Activated CD8-positive, alpha-beta memory T cell treated with anti-CD3 and anti-CD28 coated beads, Interleukin-2, amount 50 U/mL, for 4 hours (primary cell): ENCODE measurements at places on chromosomes 4 and X.

DNA sequence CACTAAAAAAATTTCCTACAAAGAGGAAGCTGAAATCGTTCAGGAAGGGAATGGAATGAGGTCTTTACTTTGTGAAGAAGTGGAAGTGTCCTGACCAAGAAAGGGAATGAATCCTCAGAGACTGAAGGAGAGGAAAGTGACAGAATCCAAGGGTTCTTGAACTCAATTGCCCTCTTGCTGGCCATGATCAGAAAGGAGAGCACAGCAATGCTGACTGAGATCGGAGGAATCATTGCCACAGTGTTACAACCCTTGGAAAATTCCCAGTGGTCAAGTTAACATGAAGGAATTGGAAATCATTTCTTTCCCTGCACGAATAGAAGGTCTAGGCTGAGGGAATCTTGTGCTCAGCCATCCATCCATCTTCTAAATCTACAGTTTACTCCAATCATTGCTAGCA lies 190.0 kb upstream of the NEIL3 start:
- DNase-seq: no peak

DNA sequence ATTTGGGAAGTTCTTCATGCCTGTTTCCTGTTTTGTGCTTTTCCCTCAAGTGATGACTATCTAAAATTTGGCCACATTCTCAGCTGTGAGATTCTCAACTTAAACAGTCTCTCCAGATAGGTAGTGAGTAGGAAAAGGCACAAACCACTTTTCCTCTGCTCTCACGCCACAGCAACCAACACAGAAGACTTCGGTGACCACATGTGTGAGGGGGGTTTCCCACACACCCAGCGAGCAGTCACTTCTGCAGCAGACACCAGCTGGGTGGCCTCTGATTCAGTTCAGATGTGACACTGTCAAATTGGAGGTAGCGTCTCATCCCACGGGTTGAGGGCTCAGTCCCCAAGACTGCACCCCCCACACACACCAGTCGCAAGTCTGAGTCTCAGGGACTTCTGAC lies 25.1 kb upstream of the CLDN34 start:
- peak; percentile 31 for DNase-seq

DNA sequence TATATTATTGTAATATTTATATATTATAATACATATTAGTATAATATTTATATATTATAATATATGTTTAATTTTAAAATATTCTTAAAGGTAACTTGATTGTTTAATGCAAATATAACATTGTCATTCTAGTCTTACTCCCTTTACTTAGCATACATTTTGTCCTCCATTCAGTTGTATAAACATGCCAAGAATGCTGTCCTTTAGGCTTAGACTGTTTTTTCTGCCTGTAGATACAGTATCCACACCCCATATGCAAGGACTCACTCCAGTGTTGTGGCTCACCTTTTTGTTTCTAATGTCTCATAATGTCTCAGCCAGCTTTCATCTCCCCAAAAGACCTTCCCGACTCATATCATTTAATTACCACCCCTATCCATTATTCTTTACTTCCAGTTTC lies 2110.0 kb downstream of the PCDH7 start:
- no peak for DNase-seq

DNA sequence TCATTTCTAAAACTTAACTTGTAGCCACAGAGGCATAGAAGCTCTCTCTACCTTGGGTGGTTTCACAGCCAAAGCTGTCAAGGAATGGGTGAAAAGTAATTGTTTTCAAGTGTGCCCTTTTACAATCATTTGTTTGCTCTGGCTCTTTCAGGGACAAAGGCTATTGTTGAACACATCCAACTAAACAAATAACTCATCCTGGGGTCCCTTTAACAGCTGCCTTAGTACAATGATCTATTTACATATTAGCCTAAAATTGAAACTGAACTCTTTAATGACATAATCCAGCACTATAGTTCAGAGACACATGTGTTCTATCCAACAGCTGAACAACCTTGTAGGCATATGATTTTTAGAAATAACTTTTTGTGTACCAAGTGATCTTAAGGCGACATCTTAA lies 3.7 kb downstream of the HHIP start:
- no peak for DNase-seq

GRCh38 chrX:11375614-11376119 lies 82.5 kb downstream of the AMELX start:
- no peak for DNase-seq

DNA sequence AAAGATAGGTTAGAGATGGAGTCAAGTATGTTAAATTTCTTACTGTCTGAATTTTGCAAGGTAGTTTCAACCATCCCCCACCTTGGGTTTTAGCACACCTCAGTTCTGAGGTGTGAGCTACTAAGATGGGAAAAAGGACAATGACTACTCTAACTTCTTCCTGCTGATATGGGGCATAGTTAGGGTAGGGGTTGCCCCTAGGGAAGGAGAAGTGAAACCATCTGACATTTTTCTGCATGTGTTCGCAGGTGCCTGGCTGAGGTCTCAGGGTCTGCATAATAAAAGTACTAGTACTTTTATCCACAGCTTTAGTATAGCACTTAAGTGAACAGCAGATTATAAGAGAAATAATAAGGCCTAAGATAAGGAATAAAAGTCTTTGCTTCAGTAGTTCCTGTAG lies 129.5 kb upstream of the CYSLTR1 start:
- DNase-seq: no peak

DNA sequence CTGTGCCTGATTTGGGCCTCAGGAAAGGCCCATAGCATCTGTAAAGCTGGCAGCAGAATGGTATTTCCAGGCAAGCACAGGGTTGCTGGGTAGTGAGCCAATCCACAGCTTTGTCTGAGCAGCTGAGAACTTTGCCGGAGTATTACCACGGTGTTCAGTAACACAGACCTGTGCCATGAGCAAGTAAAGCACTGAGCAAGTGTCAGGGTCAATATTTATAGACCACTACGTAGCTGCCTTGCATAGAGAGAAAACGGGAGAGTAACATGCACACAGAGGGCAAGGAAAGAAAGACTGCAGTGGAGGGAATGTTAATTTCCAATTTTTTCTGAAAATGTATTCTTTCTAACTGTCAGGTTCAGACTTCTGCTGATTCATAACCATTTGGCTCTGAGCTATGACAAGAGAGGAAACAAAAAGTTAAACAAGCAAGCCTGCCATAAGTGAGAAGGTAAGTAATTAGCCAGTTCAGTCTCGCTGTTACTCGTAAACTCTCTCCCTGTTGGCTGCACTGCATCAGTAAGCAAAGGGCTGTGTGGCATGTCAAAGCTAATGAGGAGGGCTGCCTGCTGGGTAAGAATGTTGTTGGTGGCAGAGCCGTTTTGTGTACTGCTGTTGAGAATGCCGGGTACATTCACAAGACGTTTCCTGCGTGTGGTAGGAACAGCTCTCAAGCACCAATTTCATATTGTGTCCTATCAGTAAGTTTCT lies 238.1 kb downstream of the BMPR1B start:
- DNase-seq: no peak

GRCh38 chr4:110211007-110211769 lies 12.8 kb upstream of the ELOVL6 start:
- peak; percentile 21 for DNase-seq

DNA sequence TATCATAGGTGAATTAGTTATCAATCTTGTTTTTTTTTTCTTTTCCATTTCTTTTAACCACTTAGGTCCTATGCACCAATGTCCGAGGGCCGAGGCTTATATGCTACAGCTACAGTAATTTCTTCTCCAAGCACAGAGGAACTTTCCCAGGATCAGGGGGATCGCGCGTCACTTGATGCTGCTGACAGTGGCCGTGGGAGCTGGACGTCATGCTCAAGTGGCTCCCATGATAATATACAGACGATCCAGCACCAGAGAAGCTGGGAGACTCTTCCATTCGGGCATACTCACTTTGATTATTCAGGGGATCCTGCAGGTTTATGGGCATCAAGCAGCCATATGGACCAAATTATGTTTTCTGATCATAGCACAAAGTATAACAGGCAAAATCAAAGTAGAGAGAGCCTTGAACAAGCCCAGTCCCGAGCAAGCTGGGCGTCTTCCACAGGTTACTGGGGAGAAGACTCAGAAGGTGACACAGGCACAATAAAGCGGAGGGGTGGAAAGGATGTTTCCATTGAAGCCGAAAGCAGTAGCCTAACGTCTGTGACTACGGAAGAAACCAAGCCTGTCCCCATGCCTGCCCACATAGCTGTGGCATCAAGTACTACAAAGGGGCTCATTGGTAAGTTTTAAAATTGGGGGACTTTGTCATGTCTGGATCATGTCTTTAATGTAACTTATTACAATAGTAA lies 250.7 kb downstream of the RAPGEF2 start:
- DNase-seq: no peak

- no peak for DNase-seq
Observed at GRCh38 chrX:152915541-152916241, 17.8 kb downstream of the ZNF185 start.

DNA sequence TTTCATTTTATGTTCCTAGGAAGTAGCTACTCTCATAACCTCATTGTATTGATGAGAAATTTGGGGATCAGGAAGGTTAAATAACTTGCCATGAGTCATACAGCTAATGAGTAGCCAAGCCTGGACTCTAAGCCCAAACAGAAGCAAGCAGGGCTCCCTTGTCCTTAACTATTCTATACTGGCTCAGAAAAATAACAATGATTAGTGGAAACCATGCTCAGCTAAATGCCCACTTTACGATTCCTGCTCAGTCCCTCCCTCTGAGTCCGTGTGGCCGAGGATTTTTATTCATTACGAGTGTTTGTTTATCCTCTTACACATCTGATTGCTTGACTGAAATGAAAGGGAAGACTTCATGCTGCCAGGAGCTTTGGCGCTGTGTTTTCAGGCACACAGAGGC lies 100.9 kb downstream of the SLC34A2 start:
- DNase-seq: no peak

GRCh38 chr4:140995058-140995457 lies 138.2 kb downstream of the RNF150 start:
- no peak for DNase-seq

GRCh38 chrX:37776283-37776986 lies 3.4 kb upstream of the CYBB start:
- DNase-seq: no peak

- no peak for DNase-seq
Observed at GRCh38 chr4:169084954-169085353, 74.9 kb upstream of the CBR4 start.

DNA sequence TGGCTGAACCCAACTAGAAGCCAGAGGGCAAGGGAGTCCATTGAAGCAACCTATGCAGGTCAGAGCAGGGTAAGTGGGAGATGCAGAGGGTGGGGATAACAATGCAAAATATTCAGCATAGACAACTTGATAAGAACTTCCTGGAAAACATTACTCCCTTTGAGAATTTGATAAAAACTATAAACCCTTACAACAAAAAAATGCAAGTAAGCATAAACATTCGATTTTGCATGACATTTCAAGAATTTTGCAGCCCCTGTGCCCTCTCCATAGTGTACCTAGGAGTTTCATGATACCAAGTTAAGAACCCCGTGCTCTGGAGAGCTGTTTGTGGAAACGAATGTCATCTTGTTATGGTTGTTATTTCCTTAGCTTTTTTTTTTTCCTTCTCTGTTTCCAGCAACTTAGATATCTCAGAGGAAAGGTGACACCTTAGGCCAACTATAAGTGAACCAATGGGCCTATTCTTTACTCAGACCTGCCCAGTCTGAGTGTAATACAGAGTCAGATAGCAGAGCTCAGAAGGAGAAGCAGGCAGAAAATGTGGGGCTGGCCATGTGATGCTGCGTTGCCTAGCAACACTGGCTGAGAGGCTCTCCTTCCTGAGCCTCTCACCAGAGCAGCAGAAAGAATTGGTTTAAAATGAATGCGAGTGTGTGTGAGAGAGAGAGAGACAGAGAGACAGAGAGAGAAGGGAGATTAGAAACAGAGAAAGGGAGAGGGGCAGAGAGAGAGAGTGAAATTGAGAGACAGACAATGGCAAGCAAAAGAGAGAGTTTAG lies 36.7 kb upstream of the GABRQ start:
- DNase-seq: no peak

GRCh38 chr4:151627491-151627890 lies 133.3 kb downstream of the GATB start:
- no peak for DNase-seq

DNA sequence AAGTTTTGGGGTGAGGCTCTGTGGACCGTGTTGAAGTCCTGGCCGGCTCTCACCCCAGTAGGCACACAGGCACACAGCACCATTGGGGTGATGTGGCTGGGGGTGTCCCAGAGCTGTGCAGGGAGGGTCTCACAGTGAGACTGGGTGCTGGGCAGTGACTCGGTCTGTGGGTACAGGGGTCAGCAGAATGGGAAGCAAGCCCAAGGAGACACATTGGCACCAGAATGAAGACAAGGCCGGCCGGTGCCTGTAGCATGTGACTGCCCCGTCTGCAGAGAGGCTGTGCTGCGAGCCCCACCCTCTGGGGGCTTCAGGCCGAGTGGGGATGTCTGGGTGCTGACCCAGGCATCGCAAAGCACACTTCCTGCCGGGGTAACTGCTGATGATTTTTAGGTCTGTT lies 5.2 kb downstream of the MAEA start:
- DNase-seq: no peak

DNA sequence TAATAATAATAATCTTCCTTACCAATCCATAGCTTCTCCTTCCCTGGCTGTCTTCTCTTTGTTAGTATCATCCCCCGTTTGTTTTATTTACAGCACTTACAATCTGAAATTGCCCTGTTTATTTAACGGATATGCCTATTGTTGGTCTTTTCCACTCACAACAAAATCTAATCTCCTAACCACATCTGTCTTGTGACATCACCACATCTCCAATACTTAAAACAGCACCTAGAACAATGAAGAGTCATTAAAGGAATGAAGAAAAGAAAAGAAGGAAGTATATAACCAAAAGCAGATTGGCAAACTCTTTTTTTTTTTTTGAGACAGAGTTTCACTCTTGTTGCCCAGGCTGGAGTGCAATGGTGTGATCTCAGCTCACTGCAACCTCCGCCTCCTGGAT lies 38.7 kb upstream of the JADE1 start:
- no peak for DNase-seq

DNA sequence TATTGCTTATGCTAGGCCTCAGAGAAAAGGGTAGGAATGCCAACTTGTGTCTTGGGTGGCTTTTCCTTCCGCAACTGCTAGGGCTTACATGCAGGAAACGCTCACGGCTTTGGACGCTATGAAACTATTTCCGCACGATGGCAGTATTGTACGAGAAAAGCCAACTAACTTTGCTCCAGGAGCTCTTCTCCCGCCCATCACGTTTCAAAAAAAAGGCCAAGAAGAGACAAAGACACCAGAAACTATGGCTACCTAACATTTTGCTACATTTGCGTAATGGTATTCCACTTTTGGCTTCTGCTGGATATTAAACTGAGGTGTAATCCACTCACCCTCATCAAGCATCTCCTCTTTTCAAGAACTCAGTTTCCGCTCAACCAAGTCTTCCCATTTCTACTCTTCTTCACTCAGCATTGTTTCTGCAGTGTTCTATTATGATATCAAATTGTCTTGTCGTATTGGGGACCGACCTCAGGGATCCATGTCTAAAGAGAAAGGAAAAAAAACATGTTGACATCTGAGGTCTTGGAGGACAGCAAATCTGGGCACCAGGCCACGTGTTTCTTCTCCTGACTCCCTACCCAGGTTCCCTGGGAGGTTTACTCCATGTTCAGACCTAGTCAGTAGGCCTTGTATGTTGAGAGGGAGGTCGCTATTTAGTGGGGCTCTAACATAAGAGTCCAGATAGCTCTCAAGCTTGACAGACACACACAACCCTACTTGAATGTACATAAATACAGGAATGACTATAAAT lies 239.4 kb upstream of the STK26 start:
- peak; percentile 72 for DNase-seq

GRCh38 chr4:90349636-90350035 lies 222.4 kb downstream of the CCSER1 start:
- no peak for DNase-seq
